ENCODE measurements at places on chromosomes 4 and X.

GRCh38 chrX:41781500-41781899 lies 57.5 kb downstream of the GPR82 start:
- DNase-seq: peak; percentile 30

- DNase-seq: no peak
Observed at GRCh38 chrX:40757058-40757457, 21.7 kb upstream of the MED14 start.

- DNase-seq: no peak
Observed at GRCh38 chrX:40314070-40314469, 216.3 kb upstream of the BCOR start.

- DNase-seq: no peak
Observed at GRCh38 chr4:88090898-88091297, 67.5 kb downstream of the ABCG2 start.

DNA sequence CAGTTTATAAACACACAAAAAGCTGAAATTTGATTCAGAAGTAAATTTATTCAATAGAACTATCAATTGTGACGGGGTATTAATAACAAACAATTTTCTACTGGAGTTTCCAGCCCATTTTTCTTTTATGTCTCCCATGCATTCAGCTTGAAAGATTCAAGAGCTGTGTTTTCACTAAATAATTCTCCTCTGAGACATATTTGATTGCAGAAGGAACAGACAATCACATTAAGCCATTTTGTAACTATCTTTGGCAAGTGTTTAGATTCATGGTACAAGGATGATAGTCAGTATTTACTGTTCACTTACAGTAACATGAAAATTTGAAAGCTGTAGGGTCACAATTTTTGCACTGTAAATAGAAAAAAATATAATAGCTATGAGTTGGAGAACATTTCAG lies 198.4 kb upstream of the TACR3 start:
- no peak for DNase-seq

GRCh38 chr4:124144238-124144654 lies 568.3 kb downstream of the ANKRD50 start:
- no peak for DNase-seq

DNA sequence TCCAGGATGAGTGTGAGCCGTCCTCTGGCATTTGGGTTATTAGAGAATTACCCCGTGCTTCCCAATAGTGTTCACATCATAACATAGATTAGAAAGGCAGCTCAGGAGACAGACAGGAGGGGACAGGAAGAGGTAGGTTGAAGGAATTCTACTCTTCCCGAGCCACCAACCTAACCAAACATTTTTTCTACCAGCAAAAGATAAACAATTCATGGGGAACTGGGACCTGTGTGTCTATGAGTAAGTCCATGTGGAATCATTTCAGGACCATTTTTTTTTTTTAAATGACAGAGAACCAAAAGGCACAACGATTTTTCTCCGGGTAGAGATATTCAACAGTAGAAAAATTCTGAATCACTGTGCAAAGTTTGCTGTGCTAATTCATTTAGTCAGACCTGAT lies 174.2 kb upstream of the ETNPPL start:
- no peak for DNase-seq

DNA sequence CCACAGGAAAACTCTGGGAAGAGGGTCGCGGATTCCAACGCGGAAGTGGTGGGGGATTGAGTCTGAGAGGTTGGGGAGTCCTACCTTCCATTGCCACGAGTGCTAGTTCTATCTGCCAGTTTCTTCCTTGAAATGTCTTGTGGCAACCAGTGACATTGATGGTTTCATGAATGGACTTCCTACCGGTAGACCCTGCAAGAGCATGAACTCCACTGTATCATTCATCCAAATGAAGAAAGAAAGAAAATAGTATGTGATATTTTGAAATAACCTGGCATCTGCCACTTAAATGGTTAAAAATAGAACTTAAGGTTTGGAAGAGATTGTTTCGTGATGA lies 1.1 kb upstream of the SLC10A7 start:
- peak; percentile 8 for DNase-seq

DNA sequence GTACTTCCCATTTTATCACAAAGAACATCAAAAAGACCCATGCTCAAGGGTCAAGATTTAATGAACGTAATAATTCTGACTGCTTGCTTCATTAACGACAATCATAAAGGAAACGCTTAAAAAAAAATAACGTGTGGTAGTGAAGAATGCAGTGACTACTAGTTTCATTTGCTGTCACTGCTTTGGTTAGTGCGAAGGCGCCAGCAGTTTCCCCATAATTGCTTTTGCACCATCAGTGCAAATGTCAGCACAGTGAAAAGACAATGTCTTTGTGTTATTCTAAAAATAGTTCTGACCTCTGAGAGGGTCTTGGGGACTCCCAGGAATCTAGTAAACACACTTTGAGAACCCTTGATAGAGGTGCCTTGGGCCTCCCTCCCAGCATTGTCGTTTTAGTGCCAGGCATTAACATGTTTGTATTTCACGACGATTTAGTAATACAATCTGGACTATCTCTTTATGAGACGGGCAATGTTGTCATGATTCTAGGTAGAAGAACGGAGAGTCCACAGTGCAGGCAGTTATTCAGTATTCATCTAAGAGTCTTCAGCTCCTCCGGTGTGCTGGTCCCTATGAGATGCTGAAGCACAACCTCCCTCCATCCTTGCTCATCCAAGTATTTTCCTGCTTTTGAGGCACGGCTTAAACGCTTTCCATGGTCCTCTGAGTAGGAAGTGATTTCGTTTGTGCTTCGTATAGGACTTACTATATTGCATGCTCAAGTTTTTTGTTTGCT lies 71.0 kb downstream of the AFF1 start:
- DNase-seq: peak; percentile 27

DNA sequence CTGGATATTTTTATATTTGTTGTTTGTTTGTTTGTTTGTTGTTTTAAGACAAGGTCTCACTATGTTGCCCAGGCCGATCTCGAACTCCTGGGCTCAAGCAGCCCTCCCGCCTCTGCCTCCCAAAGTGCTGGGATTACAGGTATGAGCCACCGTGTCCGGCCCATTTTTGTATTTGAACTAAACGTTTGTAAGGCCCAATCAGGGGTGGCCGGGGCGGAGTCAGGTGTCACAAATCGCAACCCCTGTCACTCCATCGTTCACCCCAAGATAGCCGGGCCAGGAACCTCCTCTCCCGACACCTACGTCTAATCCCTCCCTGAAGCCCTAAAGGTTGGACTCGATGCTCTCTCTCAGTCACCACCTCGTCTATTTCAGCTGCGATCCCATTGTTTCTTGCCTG lies 722 bp upstream of the EFHC2 start:
- peak; percentile 50 for DNase-seq

- no peak for DNase-seq
Observed at GRCh38 chr4:176031922-176032321, 33.7 kb upstream of the WDR17 start.

GRCh38 chrX:32987142-32987541 lies 224.2 kb downstream of the DMD start:
- no peak for DNase-seq

DNA sequence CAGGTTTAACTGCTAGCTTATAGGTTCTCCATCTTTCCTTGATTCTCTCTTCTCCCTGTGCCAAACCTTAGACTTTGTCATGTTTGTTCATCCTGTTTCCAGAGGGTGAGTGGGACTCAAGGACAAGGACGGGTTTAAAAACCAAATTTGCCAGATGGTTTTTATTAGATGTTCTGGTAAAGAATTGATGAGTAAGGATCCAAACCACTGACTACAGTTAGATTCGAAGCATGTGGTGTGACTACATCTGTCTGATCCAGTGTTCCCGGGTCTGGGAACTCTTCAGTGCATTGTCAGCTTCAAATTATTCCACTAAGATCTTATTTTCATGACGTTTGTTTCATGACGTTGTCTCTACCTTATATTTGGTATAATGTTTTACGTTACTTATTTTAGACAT lies 37.5 kb downstream of the MTMR1 start:
- no peak for DNase-seq

DNA sequence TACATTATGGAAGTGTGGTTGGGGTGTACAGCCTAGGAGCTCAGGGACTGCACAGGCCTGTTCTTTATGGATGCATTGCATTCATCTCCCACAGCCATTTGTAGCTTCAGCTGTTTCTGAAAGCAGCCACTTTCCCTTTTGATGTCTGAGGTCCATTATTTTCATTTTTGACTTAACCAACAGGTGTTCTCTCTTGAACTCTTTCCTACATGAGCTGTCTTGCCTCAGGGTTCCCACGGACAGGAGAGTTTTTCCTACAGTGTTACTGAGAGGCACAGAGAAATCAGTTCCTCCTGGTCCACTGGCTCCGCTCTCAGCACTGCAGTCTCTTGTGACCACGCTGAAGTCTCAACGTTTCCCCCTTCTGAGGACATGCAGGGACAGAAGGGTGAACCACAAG lies 87.2 kb downstream of the RASL11B start:
- DNase-seq: no peak

DNA sequence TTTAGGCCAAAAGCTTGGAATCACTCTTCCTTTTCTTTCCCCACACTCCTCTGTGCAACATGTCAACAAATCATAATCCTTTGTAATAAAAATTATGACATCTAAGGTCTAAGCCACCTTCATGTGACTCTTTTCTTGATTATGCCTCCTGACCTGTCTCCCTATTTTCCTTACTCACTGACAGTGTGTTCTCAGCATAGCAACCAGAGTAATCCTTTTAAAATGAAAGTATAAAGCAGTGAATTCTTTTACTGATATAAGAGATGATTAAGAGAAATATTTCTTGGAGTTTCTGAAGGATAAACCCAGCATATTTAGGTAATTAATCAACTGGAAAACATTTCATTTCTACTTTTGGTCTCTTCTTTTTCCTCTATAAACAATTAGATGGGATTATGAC lies 44.7 kb downstream of the USO1 start:
- no peak for DNase-seq

DNA sequence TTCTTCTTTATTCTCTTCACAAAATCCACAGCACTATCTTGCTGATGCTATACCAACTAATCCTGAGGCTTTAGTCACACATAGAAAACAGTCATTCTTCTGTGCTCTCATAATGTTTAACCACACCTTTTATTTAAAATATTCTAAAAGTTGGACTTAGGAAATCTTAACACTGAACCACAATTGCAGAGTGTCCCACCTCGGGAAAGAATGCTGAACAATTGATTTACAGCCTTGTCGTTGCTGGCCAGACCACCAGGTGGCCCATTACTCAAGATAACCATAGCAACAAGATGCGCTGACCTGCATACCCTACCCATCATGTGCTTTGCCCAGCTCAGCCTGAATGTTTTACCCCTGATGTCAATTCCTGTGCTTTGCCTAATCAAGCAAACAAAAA lies 100.8 kb downstream of the ARSJ start:
- no peak for DNase-seq

- no peak for DNase-seq
Observed at GRCh38 chr4:185847352-185848097, 35.5 kb upstream of the SORBS2 start.

GRCh38 chrX:46770817-46771163 lies 11.9 kb upstream of the SLC9A7 start:
- DNase-seq: no peak

GRCh38 chr4:53531585-53532224 lies 59.6 kb downstream of the LNX1 start:
- no peak for DNase-seq

DNA sequence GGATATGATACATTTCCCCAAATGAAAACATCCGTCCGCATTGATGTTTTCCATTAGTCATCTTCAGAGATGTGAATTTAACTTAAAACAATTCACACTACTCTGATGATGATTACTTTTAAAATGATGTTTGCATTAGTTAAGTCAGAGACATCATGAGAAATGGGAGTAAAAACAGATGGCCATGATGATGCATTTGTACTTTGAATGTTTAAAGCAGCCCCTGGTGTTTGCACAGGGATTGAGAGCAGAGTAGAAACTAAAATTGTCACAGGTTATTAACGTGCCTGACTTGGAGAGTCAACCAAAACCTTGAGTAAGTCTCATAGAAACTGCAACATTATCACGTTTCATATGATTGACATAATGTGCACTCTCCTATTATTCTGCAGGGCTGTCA lies 117.2 kb downstream of the CFAP299 start:
- DNase-seq: no peak

GRCh38 chr4:164423819-164424218 lies 330.1 kb upstream of the SMIM31 start:
- DNase-seq: no peak

- no peak for DNase-seq
Observed at GRCh38 chr4:72817012-72817411, 248.0 kb upstream of the ADAMTS3 start.

GRCh38 chr4:110472583-110473329 lies 3.2 kb upstream of the ENPEP start:
- no peak for DNase-seq

DNA sequence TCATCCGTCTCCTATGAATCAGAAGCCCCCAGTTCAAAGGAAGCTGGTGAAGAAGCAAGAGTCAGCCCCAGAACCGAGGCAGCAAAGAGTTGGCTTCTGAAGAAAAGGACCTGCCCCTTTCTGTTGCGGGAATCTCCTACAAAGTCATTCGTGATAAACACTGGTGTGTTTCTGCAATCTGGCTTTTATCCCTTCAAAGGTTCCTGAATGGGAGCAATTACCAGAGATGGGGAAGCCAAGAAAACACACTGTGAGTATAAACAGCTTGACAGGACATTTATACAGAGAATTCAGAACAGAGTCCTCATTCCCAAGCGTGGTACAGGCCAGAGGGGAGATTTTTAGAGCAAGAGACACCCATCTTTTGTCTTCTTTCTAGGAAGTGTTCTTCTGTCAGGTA lies 226.8 kb upstream of the LNX1 start:
- DNase-seq: no peak

DNA sequence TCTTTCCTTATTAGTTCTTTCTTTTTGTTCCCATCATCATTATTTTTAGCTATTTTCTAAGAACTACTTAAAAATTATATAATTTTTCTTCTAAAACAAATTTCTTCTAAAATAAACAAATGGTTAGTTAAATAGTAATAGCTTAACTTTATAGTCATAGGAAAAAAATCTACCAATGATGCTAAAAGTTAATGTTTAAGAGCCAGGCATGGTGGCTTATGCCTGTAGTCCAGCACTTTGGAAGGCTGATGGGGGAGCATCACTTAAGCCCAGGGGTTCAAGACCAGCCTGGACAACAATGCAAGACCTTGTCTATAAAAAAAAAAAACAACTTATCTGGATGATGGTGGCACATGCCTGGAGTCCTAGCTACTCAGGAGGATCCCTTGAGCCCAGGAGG lies 127.1 kb upstream of the ANXA3 start:
- no peak for DNase-seq

Measured in CD4-positive, alpha-beta T cell treated with Interleukin-15 for 4 hours (primary cell).